ENCODE measurements at places on chromosomes 1 and 21.

DNA sequence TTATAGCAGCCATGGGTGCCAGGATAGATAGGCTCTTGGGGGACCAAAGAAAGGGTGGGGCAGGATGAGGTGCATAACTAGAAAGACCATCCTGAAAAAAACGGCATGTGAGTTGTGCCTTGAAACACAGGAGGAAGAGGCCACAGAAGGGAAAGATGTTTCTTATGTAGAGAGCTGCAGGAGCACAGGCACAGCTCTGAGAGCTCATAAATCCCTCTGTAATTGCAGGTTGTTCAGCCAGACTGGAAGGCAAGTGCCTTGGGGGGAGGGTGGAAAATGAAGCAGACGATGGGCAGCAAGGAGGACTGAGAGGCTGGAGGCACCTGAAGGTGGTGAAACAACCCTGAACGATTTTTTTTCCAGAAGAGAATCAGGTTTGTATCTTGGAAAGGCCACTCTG lies 170.7 kb downstream of the NR5A2 start:
- no peak for DNase-seq

DNA sequence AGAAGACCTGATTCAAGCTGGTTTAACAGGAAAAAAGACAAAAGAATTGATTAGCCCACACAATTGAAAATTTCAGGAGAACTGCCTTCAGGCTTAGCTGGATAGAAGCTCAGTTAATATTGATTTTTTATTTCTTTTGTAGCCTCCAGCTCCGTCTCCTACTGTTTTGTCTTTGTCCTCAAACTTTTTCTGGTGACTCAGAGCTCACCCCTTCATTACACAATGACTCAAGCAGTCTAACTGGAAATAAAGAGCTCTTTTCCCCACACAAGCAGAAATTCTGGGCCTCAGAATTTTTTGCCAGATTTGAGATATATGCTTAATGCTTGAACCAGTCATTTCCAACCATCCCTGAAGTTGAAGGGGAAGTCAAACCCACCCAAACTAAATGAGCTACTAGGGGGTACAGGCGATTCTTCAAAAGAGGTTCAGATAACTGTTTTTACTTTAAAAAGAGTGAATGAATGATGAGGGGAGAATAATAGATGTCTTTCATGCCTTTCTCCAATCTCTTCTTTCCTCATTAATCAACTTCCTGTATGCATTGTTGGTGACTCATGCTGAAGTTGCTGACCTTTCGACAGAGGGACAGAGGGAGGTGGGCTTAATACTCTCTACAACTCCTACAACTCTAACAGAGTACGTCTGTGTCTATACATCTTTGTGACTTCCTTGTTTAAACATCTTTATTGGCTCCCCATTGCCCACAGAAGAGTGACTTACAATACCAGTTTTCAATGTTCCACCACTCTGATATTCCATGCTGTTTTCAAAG lies 6.2 kb upstream of the ACP6 start:
- DNase-seq: no peak

DNA sequence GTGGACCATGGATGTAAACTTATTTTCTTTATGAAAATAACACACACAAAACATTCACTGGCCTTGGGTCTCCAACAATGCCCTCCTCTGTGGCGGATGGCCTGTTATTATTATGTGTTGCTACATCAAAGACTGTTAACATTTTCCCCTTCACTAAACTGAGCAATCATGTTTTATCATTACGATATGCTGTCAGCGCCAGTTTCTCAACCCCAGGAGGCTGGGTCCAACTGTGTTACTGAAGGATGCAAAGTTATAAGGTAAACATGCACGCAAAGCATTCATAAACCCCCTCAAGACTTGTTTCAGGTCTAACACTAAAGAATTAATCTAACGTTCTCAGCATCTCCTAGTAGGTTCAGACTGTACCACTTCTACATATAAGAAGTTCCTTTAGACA lies 6.0 kb upstream of the DUSP10 start:
- no peak for DNase-seq

DNA sequence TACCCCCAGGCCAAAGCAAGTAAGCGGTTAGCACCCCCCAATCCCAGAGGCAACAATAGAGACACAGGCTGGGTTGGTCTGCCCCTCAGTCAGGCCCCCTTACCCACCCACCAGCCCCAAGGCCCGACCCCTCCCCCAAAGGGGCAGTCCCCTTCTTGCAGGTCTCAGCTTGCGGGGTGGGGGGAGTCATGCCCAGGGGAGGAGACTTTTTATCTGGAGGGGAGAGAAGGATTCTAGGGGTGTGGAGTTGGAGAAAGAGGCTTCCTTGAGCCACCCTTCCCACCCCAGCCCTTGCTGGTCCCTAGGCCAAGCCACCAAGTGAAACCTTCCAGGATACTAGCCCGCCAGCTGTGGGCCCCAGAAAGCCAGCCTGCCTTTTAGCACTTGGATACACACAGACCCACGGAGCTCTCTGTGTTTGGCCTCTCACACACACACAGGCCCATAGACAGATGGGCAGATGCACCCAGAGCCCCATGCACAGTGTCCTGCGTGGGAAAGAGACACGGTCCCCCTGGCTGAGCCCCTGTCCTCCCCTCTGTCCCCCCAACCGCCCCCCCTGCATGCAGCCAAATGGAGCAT lies 7.1 kb downstream of the TMEM54 start:
- DNase-seq: no peak

- DNase-seq: no peak
Measured at GRCh38 chr1:204308023-204308628, 51.6 kb downstream of the PLEKHA6 start.

DNA sequence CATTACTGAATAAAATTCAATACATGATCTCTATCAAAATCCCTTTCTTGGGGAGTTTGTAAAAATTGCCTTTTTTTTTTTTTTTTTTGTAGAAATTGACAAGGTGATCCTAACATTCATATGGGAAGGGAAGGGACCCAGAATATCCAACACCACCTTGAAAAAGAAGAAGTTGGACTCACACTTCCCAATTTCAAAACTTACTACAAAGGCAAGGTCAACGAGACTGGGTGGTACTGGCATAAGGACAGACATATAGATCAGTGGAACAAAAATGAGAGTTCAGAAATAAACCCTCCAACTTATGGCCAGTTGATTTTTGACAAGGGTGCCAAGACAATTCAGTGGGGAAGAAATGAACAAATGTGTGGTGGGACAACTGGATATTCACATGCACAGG lies 31.4 kb upstream of the CLSTN1 start:
- no peak for DNase-seq

- DNase-seq: peak; percentile 47
Measured at GRCh38 chr1:197180252-197180878, 33.9 kb upstream of the ASPM start.

GRCh38 chr1:184672013-184672726 lies 82.5 kb downstream of the EDEM3 start:
- no peak for DNase-seq

- no peak for DNase-seq
Measured at GRCh38 chr1:229434005-229434640, at the start of gene ACTA1. Gene ACTA1 (minus strand): TSS chr1:229434094. CDS start chr1:229433115, 979 bp downstream.

DNA sequence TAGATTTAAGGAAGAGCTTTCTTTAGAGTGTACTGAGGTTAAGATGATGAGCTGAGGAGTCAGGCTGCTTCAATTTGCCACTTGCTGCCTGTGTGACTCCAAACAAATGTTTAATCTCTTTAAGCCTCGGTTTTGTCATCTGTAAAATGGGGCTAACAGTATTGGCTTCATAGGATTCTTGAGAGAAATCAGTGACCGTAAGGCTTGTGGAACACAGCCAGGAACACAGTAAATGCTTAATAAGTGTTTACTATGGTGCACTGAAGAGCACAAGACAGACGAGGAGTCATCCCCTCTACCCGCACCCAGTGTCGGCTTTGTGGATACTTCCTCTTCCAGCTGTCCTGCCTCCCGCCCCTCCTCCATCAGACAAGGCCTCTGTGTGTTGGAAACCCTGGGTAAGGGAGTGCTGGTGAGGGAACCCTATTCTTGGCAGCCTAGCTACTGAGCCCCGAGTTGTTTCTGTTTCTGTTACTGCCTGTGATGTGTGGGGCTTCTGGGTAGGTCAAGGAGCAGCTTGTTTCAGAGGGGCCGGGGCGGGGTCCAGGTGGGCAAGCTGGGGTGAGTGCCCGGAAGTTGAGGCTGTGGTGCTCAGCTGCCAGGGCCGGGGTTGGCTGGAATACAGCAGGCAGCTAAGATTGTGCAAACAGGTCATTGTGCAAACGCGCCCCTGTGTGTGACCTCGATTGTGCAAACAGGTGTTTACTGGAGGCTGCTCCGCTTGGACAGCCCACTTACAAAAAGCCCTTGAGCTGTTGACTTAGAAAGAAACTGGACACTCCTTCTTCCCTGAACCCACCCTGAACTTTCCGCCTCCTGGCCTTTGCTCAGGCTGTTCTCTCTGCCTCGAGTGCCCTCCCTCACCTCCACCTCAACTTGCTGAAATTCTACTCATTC lies 4.0 kb upstream of the CSF3R start:
- no peak for DNase-seq

DNA sequence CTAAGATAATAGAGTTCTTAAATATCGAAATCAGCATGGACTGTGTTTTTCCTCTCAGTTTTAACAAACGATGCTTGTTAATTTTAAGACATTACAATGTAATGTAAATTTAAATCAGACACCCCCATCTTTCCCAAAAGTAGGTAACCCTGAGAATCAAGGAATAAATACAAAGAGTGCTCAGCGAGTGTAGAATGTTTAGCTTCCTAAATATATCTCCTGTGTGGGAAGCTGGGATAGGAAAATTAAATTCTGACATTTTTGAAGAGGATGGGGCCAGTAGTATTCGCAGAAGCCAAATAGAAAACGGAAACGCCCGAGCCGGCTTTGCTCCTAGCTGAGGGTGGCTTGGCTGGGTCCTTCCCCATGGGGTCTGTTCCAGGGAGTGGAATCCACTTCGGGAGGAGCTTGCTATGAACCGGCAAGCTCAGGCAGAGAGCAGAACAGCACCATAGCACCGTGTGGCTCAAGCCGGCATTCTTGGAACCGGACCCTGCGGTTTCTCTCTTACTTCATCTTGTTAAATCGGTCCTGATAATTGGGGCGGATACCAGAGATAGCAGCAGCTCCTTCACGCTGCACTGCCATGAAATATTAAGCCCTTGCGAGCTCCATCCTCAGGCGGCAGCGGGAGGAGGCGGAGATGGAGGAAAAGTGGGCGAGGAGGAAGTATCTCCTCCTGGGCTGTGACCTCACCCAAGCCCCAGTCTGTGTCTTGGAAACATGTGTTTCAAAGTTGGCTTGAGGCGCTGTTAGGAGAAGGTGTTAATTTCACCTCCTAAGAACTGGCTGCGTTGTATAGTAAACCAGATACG lies 24.9 kb downstream of the MAP3K7CL start:
- no peak for DNase-seq

- no peak for DNase-seq
Measured at GRCh38 chr1:64423526-64423925, 46.4 kb upstream of the CACHD1 start.

DNA sequence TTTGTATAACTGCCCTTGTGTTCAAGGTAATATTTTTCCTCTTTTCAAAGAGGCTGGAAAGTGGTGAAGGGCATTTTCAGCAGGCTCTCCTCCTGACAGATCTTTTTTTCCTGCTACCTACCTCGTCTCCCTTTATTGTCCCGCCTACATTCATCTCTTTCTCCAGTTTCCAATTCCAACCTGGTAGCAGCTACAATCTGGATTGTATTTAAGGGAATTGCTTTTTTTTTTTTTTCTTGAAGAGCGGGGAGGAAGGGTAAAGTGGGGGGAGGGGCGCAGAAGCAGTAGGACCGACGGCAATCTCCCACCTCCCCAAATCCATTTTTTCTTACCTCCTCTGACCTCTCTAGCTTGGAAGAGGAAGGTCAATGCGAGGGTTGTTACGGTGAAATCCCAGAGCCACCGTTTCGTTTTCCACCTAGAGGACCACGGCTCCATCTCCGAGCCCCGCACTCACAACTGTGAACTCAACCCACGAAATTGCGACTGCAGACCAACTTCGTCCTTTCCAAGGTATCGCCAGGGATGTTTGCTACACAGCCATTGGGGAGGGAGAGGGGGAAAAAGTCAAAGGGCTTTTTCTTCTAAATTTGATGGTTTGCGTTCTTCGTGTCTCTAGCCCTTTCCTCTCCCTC lies 464 bp downstream of the COL11A1 start:
- DNase-seq: no peak
